NCI-H2029 treated with DMSO at 0.1 percent for 48 hours (cell line): ENCODE measurements at places on chromosomes 4 and X.

GRCh38 chrX:150730719-150731118, 37.5 kb downstream of the MTMR1 start:
- no peak for DNase-seq

- DNase-seq, result no peak
Observed at GRCh38 chr4:156109943-156110900, 156.6 kb upstream of the CTSO start.

GRCh38 chr4:174036111-174036510, 247.4 kb downstream of the FBXO8 start:
- DNase-seq, result no peak

- DNase-seq, result no peak
Observed at GRCh38 chrX:12080265-12080664, 58.0 kb upstream of the FRMPD4 start.

DNA sequence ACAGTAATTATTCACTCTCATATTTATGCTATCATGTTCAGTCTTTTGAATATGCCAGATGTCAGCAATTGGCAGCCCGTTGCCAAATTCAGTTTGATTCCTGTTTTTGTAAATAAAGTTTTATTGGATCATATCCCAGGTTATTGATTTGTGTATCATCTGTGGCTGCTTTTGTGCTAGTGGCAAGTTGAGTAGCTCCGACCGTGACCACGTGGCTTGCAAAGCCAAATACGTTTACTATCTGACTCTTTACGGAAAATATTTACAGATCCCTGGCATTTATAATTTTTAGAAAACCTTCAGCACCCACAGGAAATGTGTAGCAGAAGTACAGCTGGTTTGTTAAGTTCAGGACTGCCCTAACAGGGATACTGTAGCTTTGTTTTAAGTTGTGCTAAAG, 67.4 kb downstream of the VCX2 start:
- DNase-seq, result no peak

GRCh38 chr4:184053434-184053833, 148.3 kb downstream of the STOX2 start:
- no peak for DNase-seq

DNA sequence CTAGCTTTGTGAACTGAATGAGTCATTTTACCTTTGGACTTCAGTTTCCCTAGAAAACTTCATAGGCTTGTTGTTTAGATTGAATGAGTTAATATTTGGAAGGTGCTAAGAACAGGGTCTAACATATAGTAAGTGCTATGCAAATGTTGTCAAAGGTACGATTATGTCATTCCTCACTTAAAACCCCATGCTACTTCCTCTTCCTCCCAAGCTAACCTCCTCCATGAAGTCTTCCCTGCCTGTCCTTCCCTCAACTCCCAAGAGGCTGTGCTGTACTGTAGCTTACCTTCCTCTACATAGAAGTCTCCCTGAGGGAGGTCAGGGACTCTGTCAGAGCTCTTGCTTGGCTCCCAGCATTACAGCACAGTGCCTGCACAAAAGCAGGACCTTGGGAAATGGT, 103.4 kb upstream of the PJA1 start:
- DNase-seq, result no peak

DNA sequence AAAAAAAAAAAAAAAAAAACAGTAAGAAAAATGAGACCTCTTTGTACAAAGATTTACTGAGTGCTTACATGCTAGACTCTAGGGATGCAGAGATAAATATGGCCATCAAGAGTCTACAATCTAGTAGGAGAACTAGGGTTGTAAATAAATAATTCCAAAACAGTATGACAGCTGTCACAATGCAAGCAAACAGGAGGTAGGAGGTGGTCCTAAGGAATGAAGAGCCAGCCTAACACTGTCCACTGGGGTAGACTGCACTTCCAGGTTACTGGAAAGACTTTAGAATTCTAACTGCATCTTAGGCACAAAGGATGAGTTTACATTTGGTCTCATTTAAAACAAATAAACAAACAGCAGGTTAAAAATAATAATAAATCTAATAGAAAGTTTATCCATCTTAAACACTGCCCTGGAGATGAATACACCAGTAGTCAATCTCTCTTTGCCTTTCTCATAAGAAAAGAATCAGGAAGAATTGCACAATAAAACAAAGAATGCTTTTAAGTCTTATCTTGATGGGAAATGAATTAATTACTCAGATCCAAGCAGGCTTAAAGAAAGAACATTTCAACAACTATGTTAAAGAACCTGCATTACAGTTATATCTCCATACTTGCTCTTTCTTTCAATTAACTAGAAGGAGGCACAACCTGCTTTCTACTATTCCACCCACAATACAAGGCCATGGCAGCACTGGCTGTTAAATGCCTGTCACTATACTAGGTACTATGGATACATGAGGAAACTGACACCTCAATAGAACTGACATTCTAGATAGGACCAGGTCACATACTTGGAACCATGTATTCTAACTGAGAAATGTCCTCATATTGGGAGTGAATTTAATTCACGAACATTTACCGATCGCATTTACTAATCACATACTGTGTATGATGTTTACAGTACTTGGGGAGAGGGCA, 12.7 kb downstream of the ADGRA3 start:
- DNase-seq, result no peak

GRCh38 chr4:66544281-66544680, 874.0 kb upstream of the EPHA5 start:
- no peak for DNase-seq

DNA sequence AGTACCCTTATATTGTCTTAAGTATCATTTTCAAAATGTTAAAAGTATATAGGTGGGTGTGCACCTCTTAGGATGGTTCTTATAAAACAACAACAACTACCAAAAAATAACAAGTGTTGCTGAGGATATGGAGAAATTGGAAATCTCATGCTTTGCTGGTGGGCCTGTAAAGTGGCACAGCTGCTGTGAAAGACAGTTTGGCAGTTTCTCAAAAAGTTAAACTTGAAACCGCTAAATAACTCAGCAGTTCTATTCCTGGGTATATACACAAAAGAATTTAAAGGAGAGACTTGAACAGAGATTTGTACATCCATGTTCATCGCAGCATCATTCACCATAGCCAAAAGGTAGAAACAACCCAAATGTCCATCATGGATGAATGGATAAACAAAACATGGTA, 65.5 kb downstream of the HAND2 start:
- DNase-seq, result no peak

DNA sequence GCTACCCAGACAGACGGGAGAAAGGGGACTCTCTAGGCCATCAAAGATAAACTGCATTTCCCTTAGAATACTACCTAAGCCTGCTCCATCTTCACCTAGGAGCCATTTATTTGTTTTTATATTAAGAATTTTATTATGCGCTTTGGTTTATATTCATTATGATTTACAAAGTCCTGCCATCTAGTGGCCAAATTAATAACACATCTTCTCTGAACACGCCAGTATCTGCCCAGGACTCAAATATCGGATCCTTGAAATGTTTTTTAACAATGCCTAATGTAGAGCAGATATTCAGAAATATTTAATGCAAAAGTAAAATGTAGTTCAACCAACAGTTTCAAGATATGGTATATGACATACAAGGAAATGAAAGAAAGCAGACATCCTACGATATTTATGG, 20.8 kb upstream of the PRPS2 start:
- DNase-seq, result no peak

- DNase-seq, result no peak
Observed at GRCh38 chr4:155602351-155603140, 64.1 kb upstream of the GUCY1A1 start.

- no peak for DNase-seq
Observed at GRCh38 chr4:122118243-122118642, 33.9 kb upstream of the BLTP1 start.

- DNase-seq, result no peak
Observed at GRCh38 chr4:56149591-56149990, 200.8 kb downstream of the CEP135 start.
